ENCODE measurements at places on chromosomes 3 and 15. TPM values are rescaled to one million over a fixed set of nuclear protein-coding genes. Genes with fewer than 3 reads are reported as not detected.

Gene COL8A1
- not detected for total RNA-seq

Gene FILIP1L
- 0.29 TPM for total RNA-seq

Gene GP9
- total RNA-seq, result not detected

Gene WNT5A
- total RNA-seq, result 1.2 TPM

Gene FHIT
- total RNA-seq, result 0.51 TPM

Gene LIPH
- 5.1 TPM for total RNA-seq

Gene GABRR3
- not detected for total RNA-seq

Gene KATNBL1
- total RNA-seq, result 32.9 TPM
